Glutamatergic neuron (in vitro differentiated cells): ENCODE measurements at places on chromosomes 7 and 10.

GRCh38 chr10:20922451-20922850 is 25.3 kb upstream of the NEBL start:
- no peak for DNase-seq

DNA sequence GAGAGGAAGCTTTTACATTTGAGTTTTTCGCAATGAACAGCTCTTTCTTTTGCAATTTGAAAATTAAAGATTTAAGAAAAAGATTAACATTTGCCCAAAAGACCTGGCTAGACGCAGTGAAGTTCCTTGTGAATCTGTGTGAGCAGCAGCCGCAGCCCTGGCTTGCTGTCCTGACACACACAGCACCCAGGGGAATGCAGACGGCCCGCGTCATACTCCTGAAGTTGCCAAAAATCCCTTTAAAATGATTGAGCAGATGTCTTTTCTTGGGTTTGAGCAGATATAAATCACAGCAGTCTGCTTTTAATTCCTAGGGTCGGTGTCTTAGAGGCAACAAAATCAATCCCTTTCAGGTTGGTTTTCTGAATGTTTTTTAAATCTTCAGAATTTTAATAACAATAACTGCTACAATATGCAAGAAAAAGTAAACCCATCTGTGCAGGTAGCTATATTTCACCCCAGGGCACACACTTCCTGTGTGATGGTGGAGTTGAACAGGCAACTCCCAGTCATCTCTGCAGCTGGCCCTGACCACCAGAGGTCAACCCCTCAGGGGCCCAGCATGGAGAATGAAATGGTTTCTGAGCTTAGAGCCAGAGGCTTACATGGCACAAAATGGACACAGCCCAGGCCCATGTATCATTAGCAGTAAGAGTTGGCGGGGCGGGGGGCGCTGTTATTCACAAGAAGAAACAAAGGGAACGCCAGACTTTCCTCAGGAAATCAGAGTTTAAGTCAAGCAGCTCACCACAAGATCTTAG is 32.2 kb upstream of the TRIL start:
- peak; percentile 39 for DNase-seq

DNA sequence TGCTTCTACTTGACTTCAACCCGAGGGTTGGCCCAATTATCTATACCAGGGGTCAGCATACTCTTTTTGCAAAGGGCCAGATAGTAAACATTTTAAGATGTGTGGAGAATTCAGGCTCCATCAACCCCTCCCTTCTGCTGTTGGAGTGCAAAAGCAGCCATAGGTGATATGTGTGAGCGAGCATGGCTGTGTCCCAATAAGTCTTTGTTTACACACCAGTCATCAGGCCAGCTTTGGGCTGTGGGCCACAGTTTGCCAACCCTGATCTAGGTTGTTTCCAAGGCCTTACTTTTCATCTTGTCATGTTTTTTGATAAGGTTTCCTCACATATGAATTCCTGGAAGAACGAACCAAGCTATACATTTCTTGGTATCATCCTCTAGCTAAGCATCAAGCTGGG is 136.9 kb upstream of the VIPR2 start:
- DNase-seq, result no peak

DNA sequence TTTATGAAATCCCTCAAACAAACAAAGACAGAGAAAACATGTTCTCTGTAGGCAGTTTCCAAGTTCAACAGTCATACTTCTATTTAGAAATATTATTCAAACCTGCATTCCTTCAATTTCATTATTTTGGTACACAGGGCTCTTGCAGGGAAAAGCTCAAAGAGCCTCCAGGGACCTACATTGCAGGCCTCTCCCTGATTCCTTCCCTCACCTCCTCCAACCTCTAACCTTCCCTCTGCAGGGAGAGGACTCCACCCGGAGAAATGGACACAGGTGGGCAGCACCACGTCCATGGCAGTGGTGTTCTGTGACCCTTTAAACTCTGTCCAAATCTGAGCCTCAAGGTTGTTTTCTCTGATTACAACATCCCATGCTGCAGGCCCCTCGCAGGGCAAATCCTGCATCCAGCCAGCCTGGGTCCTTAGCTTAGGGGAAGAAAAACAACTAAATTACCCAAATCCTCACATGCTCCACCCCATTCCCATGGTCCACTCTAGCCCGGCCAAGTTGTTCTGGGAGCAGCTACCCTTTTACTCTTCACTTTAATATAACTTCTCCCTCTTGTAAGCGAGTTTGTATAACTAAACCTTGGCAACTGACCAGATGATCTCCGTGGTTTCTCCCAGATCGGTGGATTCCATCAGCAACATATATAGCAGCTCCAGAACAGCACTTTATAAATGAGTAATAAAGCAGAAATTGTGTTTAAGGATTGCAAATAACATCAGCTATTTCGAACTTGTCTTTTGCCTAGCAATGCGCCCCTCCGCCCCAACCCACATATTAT is 129.8 kb downstream of the CUBN start:
- DNase-seq, result no peak

- no peak for DNase-seq
These were observed 592.1 kb upstream of the ANKRD30A start for GRCh38 chr10:36533316-36533715.

GRCh38 chr7:434891-435629 is 84.6 kb downstream of the PDGFA start:
- no peak for DNase-seq

DNA sequence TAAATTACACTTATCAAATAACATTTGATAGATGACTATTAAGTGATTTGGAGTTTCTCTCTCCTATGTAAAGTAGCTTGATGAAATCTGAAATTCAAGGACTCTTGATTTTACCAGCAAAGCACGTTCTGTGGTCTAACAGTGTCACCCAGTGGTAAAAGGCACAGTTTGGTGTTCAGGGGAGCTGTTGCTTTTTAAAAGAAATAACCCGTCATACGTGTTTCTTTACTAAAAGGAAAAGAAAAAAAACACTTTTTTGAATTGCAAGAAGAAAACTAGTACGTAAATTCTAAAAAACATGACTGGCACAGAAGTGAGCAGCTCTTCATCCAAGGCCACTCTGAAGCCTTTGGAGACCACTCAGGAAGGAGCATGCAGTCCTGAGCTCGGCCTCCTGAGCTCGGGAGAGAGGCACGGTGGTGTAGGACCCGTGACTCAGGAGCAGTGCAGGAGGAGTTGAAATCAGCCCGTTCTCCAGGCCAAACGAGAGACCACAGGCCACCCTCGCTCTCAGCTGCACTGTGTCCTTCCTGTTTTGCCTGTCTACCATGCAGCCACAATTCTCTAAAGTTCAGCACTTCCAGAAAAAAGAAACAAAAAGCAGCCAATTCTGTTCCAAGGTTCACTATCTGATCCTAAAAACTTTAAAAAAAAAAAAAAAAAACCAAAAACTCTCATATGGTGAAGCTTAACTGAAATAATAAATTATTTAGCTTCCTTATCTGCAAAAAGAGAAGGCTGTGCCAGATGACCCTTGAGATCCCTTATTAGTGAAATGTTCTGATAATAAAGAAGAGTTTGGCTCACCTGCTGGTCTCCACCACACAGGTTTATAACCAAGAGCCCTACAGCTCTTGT is 212.6 kb upstream of the FRMD4A start:
- DNase-seq, result no peak

- no peak for DNase-seq
These were observed 85.3 kb upstream of the RPA3 start for GRCh38 chr7:7803715-7804178.

- no peak for DNase-seq
These were observed 401.9 kb upstream of the PHF14 start for GRCh38 chr7:10571759-10572158.

GRCh38 chr7:40192036-40192435 is 57.2 kb downstream of the SUGCT start:
- no peak for DNase-seq
